ENCODE measurements at places on chromosomes 13 and 19.
A peak's percentile ranks its signal among the peaks of the same experiment; 100 is the strongest.

- no peak for DNase-seq
Observed at GRCh38 chr19:10870501-10870954, 825 bp upstream of the CARM1 start.

- DNase-seq: no peak
Observed at GRCh38 chr13:50990818-50991506, 81.4 kb downstream of the RNASEH2B start.

DNA sequence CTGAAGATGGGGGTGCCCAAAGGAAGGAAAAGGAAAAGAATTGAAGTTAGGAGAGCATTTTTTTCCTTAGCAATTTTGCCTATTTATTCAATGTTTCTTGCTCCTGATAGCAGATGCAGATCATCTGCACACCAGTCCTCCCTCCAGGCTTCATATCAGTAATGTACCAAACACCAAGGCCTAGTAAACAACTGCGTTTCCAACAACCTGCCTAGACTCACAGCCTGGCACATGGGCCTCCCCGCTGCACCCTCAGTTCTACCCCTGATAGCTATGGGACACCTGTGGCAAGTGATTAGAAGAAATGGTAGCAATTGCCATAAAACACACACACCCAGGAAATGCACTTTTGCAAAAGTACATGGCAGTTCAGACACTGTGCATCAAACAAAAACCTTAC is 30.4 kb upstream of the HMGB1 start:
- no peak for DNase-seq

- DNase-seq: no peak
Observed at GRCh38 chr13:47955836-47956235, 45.2 kb downstream of the SUCLA2 start.

DNA sequence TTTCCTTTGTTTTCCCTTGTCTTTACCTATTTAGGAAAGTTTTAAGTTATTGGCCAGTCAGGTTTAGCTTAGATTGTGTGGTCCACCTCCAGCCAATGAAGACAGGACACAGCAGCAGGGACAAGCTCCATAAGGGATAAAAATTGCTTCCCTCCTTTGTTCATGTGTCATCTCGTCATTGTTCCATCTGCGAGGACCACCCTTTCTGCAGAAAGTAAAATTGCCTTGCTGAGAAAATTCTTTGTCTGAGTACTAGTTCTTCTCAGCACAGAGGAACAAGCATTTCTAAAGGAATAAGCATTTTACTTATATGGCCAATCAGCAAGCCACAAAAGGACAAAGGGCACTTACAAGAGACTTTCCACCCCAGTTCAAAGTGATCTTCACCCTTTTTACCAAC is 11.4 kb downstream of the ZNF560 start:
- DNase-seq: no peak

GRCh38 chr13:59790626-59791025 is 373.1 kb downstream of the DIAPH3 start:
- DNase-seq: no peak

DNA sequence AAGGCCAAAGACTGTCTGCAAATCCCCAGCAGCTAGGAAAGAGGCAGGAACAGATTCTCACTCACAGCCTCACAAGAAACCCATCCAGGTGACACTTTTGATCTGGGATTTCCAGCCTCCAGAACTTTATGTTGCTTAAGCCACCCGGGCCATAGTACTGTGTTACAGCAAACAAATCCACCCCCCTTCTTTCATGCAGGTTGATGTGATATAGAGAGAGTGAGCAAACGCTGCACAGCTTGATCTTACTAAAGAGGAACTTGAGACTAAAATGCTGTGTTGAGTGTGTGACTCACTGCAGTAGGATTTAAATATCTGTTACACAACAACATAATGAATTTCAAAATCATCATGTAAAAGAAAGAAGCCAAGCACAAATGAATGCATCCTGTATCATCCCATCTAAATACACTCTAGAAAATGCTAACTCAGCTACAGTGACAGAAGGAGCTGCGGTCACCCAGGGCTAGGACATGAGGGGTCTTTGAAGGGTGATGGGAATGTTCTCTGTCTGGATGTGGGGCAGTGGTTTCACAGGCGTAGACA is 32.2 kb downstream of the RCBTB2 start:
- no peak for DNase-seq

DNA sequence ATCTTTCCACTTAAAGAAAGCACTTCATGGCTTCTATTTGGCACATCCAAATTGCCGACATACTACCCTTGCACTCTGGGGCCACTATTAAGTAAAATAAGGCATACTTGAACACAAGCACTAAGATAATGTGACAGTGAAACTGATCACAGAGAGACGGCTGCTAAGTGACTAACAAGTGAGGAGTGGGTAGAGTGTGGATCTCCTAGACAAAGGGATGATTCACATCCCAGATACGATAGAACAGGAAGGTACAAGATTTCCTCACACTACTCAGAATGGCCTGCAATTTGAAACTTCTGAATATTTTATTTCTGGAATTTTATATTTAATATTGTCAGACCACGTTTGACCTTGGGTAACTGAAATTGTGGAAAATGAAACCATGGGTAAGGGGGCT is 1721.8 kb upstream of the SPRY2 start:
- DNase-seq: no peak

DNA sequence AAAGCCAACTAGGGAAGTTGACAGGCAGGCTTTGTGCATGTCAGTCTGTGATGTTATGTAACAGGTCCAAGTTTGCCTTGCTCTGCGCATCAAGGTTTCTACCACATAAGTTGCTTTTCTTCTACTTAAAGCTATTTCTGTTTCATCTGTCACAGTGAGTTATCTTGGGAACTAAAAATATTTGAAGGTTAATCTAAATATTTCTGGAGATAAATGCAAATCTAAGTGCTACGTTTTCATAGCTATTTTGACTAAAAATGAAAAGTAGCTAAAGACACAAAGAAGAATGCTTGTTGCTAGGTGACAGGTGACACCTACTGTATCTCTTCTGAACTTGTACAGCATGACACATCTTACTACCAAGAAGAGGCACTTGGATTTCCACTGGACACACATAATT is 135.6 kb downstream of the KLF12 start:
- DNase-seq: peak; percentile 32

DNA sequence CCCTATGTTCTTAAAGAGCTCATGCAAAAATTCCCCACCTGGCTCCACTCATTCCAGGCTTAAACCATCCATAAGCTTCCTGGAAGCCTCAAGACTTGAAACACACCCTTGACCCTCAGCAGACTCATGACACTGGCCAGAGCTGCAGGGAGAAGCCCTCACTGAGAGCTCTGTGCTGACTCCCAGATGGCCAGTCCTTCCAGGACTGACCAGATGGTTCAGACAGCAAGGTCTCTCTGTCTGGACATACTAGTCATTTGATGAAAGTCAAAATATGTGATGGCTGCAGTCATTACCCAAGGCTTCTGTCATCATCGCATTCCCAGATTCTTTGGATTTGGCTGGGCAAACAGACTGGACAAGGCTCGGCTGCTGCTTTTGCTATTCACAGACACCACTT is 397.4 kb downstream of the FOXO1 start:
- no peak for DNase-seq

DNA sequence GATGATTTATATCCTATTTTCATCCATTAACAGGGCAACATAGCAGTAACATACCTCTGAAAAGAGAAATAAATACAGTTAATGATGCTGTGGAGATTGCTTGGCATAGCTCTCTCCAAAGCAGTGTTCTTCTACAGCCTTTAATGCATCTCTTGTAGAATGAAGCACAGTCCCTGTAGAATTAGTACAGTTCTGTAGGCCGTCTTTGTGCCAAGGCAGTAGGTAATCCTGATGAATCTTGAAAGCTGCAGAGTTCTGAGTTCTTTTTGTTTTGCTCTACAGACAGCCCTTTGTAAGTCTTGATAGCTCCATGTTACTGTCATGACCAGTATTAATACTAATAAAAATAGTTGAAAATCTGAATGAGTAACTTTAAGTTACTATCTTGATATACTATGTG is 184.2 kb downstream of the MAB21L1 start:
- no peak for DNase-seq

GRCh38 chr19:6587093-6587820 is 3.7 kb downstream of the CD70 start:
- DNase-seq: peak; percentile 55

GRCh38 chr19:50924586-50924985 is 13.4 kb upstream of the KLK4 start:
- DNase-seq: no peak

- DNase-seq: no peak
Observed at GRCh38 chr13:31198519-31198918, 1.3 kb upstream of the B3GLCT start.

- no peak for DNase-seq
Observed at GRCh38 chr13:20016649-20017364, 58.3 kb downstream of the ZMYM2 start.

DNA sequence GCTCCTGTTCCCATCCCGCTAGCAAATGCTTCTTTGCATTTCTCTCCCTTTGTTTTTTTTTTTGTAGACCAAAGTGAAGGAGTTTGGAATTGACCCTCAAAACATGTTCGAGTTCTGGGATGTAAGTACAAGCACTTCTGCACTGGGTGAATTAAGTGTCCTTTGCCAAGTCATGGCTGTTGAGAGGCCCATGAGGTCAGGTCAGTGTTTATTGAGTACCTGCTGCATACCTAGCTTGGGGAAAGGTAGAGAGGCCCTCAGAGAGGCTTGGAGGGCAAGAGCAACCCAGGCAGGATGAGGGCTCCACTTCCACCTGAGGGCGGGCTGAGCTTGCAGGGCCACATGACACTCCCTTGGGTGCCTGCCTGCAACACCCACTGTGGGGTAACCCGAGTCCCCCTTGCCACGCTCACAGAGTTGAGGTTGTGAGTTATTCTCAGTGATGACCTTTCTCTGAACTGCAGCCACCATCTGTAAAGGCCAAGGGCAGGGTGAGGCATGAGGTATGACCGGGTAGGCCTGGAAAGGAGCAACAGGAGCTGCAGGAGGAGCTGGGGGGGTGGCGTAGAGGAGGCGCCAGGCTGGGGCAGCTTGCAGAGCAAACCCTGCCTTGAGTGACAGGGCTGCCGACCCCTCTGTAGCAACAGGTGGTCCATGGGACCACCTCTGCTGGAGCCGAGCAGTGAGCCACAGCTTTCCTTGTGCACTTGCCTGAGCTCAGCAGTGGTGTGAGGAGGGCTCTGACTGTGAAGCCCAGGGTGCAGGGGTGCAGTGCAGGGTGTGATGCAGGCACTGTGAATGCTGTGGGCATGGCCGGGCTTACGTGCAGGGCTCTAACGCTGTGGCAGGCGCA is 16.6 kb downstream of the GPI start:
- DNase-seq: no peak

GRCh38 chr13:113491418-113491883 is 940 bp upstream of the DCUN1D2 start:
- DNase-seq: no peak

DNA sequence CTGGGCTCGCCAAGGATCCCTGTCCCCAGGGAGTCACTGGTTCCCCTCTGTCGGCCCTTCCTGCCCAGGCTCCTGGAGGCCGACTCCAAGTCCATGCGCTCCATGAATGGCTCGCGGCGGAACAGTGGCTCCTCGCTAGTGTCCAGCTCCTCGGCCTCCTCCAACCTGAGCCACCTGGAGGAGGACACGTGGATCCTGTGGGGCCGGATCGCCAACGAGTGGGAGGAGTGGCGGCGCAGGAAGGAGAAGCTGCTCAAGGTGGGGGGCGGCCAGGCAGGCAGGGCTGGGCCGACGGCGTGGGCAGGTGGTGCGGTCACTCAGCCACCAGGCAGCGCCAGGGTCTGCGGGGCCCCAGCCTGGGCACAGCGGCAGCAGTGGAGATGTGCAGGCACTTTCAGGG is 17.6 kb downstream of the EVI5L start:
- DNase-seq: no peak

DNA sequence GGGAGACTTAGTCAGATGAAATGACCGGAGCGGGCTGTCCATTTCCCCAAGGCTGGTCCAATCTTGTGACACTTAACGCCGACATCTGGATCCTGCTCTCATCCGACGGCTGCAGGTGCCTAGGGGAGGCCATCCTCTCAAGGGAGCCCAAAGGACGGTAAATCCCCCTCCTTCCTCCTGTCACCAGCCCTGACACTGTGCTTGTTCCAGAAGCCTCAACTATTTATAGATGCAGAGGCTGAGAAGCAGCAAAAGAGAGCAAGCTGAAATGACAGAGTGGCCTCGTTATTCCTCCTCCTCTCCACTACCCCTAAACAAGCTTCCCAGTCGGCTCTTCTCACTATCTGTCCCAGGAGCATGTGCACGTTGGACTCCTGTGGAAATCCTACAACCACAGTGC is 533.7 kb downstream of the LIG4 start:
- no peak for DNase-seq

GRCh38 chr13:42393573-42394360 is 121.8 kb downstream of the AKAP11 start:
- peak; percentile 32 for DNase-seq

DNA sequence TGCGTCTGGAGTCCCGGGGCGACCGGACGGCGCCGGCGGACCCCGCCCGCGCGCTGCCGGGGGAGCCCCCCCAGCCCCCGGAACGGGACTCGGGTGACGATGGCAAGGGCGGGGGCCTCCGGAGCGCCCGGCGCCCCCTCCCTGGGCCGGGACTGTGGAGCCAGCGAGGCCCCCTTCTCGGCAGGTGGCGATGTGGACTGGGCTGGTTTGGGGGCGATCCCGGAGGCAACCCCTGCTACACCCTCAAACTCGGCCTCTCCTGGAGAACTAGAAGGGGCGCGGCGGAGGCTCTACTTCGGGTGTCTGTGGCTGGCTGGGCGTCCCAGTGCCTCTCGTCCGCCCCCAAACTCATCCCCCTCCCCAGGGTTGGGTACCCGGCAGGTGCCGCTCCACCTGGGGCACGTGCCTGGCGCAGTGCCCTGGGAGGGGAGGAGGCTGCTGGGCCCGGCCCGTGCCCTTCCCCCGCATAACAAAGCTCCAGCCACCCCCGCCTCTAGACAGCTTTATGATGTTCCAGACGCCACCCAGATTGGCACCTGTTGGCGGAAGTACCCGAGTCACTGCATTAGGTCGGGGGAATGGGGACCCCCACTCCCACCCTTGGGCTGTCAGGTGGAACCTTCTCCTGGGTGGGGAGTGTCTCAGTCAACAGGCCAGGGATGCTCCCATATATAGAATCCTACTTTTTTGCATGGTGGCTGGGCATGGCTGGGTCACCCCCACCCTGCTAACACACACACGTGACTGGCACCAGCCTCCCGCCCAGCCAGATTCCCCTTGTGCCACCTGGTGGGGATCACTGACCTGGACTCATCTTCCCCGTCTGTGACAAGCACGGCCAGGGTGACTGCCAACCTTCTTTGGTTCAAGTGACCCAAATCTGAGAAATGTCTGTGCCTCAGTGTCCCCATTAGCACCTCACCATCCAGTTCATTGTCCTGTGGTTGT is 722 bp downstream of the PKN1 start:
- peak; percentile 45 for DNase-seq

GRCh38 chr13:79185580-79185979 is 220.5 kb downstream of the RBM26 start:
- no peak for DNase-seq

DNA sequence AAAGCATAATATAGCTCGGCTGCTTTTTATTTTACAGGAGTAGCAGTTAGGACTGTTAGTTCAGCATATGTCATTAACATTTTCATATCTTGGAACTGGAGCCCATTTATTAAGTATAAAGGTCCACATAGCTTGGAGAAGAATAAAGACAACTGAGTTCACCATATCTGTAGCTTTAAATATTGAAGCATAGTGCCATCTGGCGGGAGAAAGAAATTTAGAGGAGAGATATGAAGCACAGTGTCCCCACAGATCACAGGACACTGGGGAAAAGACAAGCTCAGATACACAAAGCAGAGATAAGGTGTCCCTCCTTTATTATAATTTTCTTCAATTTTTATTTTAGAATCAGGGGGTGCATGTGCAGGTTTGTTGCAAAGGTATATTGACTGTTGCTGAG is 104.7 kb upstream of the FREM2 start:
- DNase-seq: peak; percentile 9
